Dorsolateral prefrontal cortex (tissue), 122 donors: ENCODE measurements at places on chromosomes 2 and 18. TPM values are rescaled to one million over a fixed set of nuclear protein-coding genes. Genes with fewer than 3 reads are reported as not detected.

ITPRIPL1 gene
- 2.7 TPM for total RNA-seq

ROCK1 gene
- total RNA-seq = 35.3 TPM

MEP1B gene
- total RNA-seq = 0.43 TPM

C2orf15 gene
- total RNA-seq = 3.9 TPM

GCG gene
- not detected for total RNA-seq

SCG2 gene
- total RNA-seq = 86.3 TPM

TMEM214 gene
- 38.6 TPM for total RNA-seq

LIMS3 gene
- total RNA-seq = 1.7 TPM

CDK5R2 gene
- 70.5 TPM for total RNA-seq

DNA sequence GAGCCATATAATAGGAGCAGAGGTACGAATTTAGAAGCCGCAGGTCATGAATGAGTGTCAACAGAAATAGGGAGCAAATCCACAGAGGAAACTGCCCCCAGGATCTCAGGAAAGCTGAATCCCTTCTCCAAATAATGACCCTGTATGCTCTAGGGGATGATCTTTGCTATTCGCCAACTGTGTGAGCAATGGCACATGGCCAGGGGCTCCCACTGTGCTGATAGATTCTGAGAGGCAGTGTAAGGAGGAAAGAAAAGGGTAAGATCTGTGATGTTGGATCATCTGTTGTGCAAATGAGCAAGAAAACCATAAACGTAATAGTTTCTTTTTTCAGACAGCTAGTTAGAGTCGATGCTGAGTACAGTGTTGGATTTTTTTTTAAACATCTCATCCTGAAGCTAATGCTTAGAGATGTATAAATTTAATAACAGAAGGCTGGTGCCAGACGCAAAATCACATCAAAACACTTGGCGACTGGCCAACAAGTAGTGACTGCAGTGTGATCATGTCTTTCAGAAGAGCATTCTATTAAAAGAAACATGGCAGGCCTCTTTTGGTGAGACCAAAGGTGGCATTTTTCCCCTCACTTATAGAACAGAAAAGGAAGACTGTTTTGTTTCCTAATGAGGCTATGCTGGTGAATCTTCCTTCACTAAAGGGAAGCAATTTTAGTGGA, 77.4 kb downstream of the ABCA12 start:
- DNase-seq = no peak

- no peak for DNase-seq
These were observed 40.3 kb downstream of the RRM2 start for GRCh38 chr2:10162586-10163497.

DNA sequence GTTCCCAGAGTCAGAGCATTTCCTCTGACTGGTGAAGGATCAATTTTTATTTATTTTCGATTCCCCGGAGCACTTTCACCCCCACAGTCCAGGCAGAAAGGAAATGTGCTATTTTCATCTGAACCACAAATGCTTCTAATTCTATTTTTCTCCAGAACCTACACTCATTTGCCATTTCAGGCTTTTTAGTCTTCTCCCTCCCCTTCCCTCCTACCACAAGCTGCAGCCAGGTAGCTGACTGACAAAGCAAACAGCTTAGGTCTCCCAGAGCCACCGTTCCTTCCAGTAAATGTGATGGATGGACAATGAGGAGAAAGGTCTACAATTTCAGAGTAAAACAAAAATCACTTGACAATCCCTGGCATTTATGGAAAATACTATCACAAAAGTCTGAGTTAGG, 76.9 kb downstream of the KLF7 start:
- no peak for DNase-seq

GRCh38 chr2:75405000-75405399, 155.7 kb downstream of the EVA1A start:
- DNase-seq = no peak

DNA sequence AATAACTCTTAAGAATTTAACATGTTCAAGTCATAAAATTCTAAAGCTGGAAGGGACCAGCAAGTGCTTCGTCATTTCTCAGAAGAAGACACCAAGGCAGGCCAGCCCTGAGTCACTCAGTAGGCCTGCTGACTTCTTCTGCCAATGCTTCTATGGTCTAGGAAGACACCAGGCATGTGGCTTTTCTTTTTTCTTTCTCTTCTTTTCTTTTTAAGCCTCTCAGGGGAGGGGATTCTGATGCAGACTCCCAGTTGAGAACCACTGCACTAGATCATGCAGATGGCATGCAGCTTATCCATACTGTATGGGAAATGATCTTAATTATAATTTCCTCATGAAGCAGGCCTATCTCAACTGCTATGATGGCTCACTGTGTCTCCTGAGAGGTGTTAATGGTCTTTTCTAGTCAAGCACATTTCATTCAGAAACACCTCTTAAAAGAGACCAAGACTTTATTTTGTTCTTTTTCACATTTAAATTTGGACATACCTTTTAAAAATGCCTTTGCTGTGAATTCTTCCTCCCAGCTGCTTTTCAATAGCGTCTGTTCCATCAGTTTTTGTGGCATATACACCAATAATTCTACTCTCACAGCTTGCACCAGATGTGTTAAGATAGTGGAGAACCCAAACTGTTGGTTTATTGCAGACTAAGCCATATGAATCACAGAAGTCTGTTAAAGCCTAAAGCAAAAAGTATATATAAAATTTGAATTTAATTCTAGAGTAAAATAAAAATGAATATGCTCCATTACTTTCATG, 11.3 kb downstream of the KCTD18 start:
- no peak for DNase-seq

DNA sequence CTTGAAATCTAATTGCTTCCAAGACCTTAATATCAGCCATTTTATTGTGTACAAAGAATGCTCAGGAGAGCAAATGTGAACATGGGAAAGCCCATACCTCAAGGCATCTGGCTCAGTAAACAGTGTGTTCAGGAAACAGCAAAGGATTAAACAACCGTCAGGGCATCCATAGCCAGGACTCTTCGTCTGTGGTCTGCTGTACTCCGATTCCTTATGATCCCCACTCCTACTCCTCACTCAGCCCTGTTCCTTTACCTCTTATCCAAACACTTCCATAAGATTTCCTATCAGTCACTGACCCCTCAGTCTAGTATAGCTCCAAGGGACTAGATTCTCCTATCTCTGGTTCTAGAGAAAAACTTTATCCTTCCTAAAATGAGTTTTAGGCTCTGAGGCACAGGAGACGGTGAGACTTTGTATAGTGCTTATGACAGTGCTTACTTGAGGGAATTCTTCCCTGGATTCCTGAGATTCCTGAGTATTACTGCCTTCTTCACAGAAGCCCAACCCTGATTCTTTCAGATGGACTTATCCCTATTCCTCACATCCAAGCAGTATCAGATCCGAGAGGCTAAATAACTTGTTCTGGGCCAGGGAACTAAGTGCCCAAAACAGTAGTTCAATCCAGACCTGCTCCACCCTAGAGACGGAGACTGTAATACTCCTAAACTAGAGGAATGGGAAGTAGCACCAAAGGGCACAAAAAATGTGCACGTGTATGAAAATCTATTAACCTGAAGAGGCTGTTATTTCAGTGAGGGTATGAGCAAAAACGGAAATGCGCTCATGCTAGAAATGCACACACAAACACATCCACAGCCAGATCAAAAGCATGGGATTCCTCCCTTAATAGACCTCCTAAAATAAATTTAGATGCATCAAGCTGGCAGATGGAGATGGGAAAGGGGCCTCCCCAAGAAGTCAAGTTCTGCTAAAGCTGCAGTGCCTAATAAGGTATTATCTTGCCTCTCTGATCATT, 42.1 kb upstream of the SIGLEC15 start:
- no peak for DNase-seq

DNA sequence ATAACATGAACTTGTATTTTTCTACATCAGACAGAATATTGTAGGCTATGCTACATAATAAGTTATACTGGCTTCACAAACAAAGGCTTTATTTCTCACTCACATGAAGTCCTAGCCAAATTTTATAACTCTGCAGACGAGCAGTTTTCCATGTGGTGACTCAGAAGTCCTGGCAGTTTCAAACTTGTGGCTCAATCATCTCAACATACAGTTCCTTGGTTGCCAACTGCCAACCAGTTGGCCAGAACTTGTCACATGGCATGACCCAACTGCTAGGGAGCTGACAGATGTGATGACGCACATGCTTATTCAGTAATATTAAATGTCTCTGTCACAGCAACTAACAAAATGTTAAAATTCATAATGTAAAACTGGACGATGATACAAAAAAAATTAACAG, 63.8 kb upstream of the ZC3H15 start:
- DNase-seq = no peak

DNA sequence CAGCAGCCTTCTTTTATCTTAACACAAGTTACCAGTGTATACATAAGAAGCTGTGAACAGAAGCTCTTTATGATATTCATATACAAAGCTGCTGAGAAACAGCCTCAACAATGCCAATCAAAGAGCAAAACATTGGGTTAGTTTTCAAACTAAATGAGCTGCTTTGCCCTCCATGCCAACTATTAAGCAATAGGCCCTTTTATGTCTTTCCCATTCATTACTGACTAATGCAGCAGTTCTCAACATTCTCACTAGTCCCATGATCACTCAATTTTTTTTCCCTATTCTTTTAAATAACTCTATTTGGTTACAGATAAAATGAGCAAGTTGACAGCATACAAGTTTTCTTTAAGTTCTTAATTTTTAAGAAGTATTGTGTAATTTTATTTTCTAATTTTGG, 57.9 kb upstream of the FRZB start:
- DNase-seq = no peak

DNA sequence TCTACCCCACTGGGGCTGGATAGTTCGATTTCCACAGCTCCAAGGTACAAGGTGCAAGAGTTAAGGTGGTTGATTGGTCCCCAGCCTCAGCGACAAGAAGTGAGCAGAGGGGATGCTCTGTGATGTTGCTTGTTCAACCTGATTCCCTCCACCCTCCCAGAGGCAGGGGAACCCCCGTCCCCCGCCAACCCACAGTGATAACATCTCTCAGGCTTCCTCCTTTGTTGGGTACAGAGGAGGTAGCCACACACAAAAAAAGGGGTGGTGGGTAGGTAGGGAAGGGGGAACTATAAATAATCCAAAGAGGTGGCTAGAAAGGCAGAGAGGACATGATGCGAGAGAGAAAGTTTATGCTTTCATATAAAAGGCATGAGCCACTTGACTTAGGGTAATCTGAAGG, 192.9 kb upstream of the POU3F3 start:
- DNase-seq = no peak

GRCh38 chr2:241147336-241147735, 1.9 kb downstream of the PASK start:
- no peak for DNase-seq

DNA sequence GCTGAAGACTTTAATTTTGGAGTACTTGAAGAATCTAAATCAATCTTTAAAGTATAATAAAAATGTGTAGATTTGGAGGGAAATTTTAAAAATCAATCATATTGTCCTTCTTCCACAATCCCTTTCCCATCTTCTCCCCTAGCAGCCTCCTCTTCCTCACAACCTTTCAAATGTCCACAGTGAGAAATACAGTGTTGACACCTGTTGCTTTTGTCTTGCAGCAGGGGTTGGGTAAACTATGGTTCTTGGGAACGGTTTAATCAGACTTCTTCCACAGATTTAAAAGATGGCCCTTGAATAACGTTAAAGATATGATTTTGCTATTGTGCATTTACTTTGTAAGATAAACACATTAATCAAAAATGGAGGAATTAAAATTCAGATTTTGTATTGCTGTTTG, 113.8 kb upstream of the SLC1A4 start:
- DNase-seq = no peak

- no peak for DNase-seq
These were observed 65.1 kb downstream of the SRBD1 start for GRCh38 chr2:45545943-45546342.
